ENCODE measurements at places on chromosomes 4 and X.

GRCh38 chrX:57900975-57901374, 9.3 kb downstream of the ZXDA start:
- no peak for DNase-seq

DNA sequence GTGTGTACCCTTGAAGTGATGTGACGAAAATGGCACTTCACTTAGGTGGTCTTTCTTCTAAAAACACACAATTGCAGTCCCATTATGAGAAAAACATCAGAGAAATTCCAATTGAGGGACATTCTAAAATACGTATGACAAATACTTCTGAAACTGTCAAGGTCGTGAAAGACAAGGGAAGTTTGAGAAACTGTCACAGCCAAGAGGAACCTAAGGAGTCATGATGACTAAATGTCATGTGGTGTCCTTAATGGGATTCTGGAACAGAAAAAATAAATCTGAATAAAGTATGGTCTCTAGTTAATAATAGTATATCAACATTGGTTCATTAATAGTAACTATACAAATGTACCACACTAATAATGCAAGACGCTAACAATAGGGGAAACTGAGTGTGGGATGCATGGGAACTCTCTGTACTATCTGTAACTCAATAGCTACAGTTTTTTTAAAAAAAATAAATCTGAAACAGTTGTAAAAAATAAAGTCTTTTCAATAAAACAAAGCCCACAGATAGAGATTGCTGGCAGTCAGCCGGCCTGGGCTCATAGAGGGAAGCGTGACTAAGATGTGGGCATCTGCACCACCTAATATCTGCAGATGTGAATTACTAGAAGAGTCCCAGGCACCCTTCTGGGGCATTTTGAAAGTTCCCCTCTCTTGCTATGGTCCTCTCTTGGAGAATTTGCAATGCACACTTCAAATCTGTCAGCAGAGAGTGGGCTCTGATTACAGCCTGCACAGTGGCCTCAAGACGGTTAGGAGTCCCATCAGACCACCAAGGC, 47.6 kb downstream of the MID1IP1 start:
- no peak for DNase-seq

GRCh38 chrX:38482183-38482582, 79.2 kb upstream of the TSPAN7 start:
- DNase-seq, result no peak

DNA sequence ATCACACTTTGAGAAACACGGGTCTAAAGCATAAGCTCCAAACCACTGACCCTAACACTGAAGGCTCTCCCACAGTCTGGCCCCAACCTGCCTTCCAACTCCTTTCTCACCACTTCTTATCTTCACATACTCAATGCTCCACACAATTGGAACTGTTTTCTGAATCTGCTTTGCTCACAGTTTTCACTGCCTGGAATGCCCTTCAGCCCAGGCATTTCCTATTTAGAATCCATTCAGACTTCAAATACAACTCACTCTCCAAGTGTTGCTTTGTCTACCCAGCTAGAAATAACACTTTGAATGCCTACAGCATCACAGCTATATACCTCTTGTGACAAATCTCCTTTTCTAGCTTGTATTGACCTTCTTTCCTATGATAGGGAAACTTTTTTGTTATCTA, 10.2 kb downstream of the OTUD4 start:
- DNase-seq, result no peak

DNA sequence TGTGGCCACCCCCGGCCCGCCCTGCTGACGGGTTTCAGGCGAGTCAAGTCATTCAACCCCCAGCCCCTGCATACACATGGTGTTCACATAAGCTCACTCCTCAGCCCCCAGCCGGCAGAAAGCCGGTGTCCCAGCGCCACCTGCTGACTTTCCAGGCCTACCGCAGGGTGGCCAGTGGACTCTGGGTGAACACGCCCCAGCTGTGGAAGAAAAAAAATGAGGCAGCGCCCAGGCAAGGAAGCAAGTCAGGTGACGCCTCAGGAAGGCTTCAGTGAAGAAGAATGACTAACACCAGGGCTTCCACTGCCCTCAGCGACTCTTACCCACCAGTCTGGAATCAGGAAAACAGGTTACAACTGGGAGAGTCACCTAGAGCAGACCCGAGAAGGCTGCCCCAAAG, 15.8 kb downstream of the BCAP31 start:
- peak; percentile 67 for DNase-seq
